ENCODE measurements at places on chromosomes 3 and 15. TPM values are rescaled to one million over a fixed set of nuclear protein-coding genes. Genes with fewer than 3 reads are reported as not detected.

The RBM6 gene
- 53.1 TPM for total RNA-seq

The POPDC2 gene
- total RNA-seq, result 8.7 TPM

The GBE1 gene
- total RNA-seq, result 18.3 TPM

The CAPN3 gene
- total RNA-seq, result 15.1 TPM

The COPS2 gene
- 36.3 TPM for total RNA-seq

The SRGAP3 gene
- total RNA-seq, result 50.3 TPM

The XCR1 gene
- not detected for total RNA-seq

The DNAJB11 gene
- total RNA-seq, result 34.9 TPM

The ST8SIA2 gene
- 0.73 TPM for total RNA-seq

The AGBL1 gene
- total RNA-seq, result 0.23 TPM

The SQOR gene
- 29.4 TPM for total RNA-seq

The MUC20 gene
- 17.9 TPM for total RNA-seq

The OR5K2 gene
- total RNA-seq, result not detected

The PLCH1 gene
- total RNA-seq, result 12.2 TPM

The CDHR4 gene
- total RNA-seq, result not detected

The AMT gene
- 8.9 TPM for total RNA-seq

The TRIM42 gene
- total RNA-seq, result 1.1 TPM

The CNTN4 gene
- total RNA-seq, result 1.5 TPM

The TBL1XR1 gene
- 75.8 TPM for total RNA-seq

The QTRT2 gene
- 11.7 TPM for total RNA-seq

The LRRK1 gene
- total RNA-seq, result 20.3 TPM

The ANKDD1A gene
- 23.9 TPM for total RNA-seq

The PLA2G4D gene
- 2.1 TPM for total RNA-seq
